Colonic mucosa (tissue), 4 donors: ENCODE measurements at places on chromosomes 11 and 22. TPM values are rescaled to one million over a fixed set of nuclear protein-coding genes. Genes with fewer than 3 reads are reported as not detected.

GRCh38 chr11:127345819-127346459 lies 345.4 kb upstream of the KIRREL3 start:
- no peak for DNase-seq

- DNase-seq, result no peak
Observed at GRCh38 chr22:19849835-19850762, 4.6 kb downstream of the GNB1L start.

DNA sequence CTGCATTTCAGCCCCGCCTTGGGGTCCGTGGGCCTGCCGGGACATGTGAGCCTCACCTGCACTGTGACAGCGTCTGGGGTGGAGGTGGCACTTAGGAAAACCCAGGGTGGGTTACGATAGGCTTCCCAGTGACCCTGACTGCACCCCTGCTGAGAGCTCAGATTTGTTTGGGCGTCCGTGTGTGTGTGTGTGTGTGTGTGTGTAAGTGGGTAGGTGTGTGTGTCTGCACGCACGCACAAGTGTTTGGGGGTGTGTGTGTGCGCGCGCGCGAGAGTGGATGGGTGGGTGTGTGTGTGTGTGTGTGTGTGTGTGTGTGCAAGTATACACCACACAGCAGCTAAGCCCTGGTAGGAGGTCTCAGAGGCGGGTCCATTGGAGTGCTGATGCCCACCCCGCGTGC lies 12.1 kb upstream of the ARHGAP8 start:
- no peak for DNase-seq

DNA sequence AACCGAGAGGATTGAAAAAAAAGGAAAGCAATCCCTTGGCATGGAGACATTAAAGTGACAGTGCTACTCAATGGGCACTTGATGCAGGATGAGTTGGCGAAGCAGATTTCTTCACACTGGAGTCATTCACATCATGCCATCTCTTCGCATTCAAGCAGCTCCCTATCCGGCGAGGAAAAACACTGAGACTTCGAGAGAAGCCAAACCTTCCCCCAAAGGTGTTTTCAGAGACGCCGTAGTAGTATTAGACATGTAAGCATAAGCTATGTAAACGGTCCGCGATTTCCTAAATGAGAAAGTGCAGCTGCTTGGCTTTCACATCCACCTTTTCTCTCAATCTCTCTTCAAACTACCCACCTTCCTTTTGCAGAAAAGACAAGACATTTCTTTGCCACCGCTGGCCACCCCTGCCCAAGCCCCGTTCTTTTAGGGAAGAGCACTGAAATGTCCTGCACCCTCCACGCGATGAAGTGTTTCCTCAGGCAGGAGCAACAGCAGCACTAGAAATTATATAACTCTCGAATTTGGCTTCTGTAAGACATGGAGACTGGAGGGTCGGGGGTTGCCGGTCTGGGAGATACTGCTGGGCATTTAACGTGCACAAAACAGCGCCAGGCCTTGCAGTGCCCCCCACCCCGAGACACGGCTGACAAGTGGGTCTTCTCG lies at the start of gene DLG2:
TSS of gene DLG2 (minus strand) at position 13 of the 666 bp plus-strand sequence.
- peak; percentile 39 for DNase-seq

DNA sequence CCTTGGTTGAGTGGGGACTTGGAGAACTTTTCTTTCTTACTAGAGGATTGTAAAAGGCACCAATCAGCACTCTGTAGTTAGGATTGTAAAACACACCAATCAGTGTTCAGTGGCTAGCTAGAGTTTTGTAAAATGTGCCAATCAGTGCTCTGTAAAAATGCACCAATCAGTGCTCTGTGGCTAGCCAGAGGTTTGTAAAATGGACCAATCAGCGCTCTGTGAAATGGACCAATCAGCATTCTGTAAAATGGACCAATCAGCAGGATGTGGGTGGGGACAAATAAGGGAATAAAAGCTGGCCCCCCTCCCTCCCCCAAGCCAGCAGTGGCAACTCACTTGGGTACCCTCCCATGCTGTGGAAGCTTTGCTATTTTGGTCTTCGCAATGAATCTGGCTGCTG lies 5.5 kb upstream of the DRG1 start:
- no peak for DNase-seq

DNA sequence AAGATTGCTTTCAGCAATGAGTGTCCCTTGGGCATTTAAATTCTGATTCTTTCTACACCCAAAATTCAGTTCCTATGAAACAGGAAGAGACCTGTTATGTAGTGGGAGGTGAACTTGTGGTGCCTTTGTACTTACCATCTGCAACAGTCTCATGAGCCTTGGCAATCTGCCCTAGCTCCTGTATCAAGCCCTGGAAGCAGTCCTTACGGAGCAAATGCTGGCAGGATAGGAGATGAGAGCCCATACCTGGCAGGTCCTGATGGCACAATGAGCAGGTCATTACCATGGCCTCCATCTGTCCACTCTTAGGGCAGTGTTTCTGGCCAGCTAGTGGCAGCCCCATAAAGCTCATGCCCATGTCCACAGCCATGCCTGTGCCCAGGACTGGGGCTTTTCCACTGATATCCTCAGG lies 10.8 kb downstream of the TRIM66 start:
- DNase-seq, result no peak

GRCh38 chr11:8386134-8386864 lies 122.6 kb upstream of the LMO1 start:
- no peak for DNase-seq

DNA sequence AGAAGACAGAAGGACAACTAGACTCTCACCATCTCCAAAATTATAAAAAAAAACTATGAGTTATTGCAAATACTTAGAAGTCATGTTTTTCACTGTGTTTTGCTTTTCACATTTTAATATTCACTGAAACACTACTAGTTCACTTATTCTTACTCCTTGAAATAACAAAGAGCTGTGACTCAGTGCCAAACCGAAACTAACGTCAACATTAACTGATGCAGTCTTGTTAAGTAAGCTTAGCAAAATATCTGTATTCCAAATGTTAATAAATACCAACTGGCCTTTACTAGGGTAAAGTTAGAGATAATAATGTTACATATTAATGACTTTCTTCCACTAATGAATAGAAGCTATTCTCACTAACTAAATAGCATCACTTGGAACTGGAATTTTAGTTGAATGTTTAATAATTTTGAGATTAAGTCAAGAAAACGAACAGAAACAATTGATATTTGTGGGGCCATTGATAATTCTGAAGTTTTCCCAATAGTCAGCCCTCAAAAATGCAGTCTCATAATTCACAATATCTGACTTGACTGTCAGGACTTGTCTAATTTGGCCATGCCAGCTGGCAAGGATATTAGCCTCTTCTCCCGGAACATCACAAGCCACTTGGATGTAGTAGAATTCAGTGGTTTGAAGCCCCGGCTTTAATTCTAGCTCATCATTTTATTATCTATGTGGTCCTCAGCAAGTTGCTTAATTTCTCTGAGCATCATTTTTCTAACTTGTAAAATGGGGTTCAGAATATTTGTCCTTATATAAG lies 230.1 kb upstream of the DDI1 start:
- DNase-seq, result no peak

DNA sequence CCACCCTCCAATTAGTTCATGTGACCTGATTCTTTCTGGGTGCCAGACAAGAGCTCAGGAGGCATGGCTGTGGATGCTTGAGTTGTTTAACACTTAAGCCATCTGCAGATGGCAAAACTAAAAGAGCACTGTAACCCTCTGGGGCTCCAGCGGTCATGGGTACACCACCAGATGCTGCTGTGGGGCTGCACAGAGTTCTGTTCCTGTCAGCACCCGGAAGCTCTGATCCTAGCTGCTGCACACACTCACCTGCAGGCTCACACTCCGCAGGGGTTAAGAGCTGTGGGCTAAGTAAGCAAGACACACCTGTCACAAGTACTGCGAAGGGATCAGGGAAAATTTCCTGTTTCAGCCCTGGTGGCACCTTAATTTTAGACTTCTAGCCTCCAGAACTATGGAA lies 307.8 kb downstream of the C11orf87 start:
- DNase-seq, result peak; percentile 50

GRCh38 chr11:8384199-8384821 lies 120.6 kb upstream of the LMO1 start:
- no peak for DNase-seq

DNA sequence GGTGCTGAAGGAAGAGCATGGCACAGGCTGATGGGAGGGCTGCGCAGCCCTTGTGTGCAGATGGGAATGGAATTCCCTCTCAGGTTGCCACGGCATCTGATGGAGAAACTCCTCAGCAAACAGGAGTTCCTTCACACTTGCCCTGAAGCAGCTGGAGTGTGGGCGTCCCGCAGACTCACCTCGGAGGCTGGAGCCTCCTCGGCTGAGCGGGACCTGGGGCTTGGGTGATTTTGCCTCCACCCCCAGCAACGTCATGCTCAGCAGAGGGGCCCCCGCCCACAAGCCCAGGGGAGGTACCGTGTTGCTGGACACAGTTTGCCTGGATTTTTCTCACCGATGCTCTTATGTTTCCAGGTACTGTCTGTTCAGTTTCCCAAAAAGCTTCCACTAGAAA lies 63.4 kb downstream of the MYO7A start:
- DNase-seq, result no peak

DNA sequence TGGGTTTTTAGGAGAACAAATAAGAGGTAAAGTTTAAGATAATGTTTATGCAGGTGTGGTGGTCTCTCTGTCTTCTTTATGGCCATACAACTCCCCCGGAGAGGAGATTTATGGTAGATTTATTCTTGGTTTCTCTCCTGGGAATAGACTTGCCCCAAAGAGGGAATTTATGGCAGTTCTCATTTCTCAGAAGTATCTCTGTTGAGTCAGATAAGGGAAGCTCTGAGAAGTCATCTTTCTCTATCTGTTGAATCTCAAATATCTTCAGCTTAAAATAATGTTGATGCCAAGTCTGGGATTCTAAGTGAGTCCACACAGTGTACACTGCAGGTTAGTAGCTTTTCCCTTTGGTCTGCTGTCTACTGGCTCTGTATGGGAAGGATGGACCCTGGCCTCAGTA lies 276.4 kb upstream of the PLET1 start:
- DNase-seq, result no peak

DNA sequence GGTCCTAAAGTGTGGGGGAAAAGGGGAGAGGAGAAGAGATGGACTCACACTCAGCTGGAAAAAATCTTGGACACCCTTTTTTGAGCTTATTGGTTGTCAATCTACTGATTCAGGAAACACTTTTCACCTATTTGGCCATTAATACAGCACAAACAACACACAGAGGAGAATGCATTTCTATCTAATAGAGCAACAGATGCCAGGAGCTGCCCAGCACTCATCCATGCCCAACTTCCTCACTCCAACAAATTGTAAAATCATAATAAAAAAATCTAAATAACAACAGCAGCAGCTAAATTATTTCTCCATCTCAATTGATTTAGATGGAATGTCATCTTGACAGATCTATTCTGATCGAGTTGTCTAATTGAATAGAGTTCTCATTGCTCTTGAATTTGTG lies 628.2 kb downstream of the OPCML start:
- no peak for DNase-seq

DNA sequence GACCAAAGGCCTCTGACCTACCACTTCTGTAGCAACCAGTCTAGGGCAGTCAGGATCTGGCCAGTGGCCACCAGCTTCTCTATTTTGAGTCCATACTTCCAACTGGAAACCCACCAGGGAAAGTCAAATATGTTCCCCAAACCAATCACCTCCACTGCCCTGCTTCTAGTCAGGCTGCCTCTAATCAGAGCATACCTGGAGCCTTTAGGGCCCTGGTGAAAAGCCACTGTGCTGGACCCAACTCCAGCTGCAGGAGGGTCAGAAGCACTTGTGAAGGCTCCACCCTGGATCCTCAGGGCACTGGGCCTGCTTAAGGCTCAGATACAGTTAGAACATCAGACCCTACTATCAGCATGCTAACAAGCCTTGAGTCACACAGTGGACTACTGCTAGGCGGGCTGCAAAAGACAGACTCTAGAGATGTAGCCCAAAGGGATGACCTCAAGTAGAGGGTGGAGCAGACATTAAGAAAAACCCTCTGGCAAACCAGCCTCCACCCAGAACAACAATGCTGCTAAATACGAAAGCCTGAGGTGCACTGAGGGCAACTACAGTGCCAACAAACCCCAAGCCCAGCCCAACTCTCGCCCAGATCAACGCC lies 69.2 kb downstream of the DGCR2 start:
- DNase-seq, result no peak

- no peak for DNase-seq
Observed at GRCh38 chr11:2114430-2115241, 24.6 kb downstream of the IGF2 start.

DNA sequence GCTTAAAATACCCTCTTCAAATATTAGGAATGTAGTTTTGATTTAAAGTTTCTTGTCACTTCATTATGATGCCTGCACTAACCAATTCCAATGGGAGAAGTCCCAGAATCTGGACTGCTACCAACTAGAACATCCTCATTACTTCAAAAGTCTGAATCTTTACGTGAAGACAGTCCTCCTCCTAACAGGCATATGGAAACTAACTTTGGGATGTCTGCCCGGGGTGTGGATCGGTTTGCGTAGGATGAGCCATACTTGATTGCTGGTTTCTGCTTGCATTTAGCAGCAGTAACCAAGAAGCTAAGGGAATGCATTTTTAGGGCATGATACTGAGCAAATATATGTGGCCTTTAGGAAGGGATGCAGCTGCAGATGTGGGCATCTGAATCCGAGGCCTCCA lies 177.1 kb downstream of the LRRC4C start:
- no peak for DNase-seq

GRCh38 chr22:48240148-48240934 lies 1477.9 kb downstream of the TBC1D22A start:
- no peak for DNase-seq

GRCh38 chr11:70059971-70060370 lies 18.1 kb upstream of the ANO1 start:
- no peak for DNase-seq

DNA sequence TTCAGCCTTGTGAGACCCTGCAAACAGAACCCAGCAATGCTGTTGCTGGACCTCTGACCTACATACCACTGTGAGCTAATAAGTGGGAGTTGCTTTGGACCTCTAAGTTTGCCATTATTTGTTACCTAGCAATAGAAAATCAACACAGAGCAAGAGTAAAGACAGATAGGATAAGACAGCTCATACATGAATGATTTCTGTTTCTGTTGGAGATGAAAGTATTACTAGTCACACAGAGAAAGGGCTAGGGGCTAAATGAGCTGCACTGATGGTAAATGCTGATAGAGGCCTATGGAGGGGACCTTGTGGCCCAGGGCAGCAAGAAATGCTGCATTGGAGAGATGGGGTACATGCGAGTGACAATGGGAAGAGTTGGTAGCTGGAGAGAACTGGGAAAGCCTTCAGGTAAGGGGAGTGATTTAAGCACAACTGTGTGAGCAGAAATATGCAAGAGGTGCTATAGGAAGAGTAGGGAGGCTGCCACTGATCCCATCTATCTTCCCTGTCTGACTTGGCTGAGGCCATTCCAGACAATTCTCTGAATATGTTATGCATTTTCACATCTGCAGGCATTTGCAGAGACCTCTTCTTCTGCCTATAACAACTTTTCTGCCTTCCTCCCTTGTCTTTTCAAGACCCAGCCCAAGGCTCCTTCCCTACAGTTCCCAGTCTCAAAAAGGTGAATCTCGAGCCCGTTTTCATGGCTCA lies 46.1 kb upstream of the SYN3 start:
- no peak for DNase-seq

UCP2 gene
- 64.0 TPM for total RNA-seq

IL17RA gene
- 17.2 TPM for total RNA-seq

OR2AG2 gene
- total RNA-seq, result not detected

SLC6A5 gene
- not detected for total RNA-seq

FAM227A gene
- 0.21 TPM for total RNA-seq

ZNRF3 gene
- total RNA-seq, result 12.2 TPM

DGCR6 gene
- 0.77 TPM for total RNA-seq

VWCE gene
- 0.37 TPM for total RNA-seq
